ENCODE measurements at places on chromosomes 6 and 20.

GRCh38 chr6:84074988-84075781, 41.6 kb downstream of the MRAP2 start:
- no peak for DNase-seq

GRCh38 chr20:62286493-62287064, 16.2 kb upstream of the ADRM1 start:
- DNase-seq: no peak

DNA sequence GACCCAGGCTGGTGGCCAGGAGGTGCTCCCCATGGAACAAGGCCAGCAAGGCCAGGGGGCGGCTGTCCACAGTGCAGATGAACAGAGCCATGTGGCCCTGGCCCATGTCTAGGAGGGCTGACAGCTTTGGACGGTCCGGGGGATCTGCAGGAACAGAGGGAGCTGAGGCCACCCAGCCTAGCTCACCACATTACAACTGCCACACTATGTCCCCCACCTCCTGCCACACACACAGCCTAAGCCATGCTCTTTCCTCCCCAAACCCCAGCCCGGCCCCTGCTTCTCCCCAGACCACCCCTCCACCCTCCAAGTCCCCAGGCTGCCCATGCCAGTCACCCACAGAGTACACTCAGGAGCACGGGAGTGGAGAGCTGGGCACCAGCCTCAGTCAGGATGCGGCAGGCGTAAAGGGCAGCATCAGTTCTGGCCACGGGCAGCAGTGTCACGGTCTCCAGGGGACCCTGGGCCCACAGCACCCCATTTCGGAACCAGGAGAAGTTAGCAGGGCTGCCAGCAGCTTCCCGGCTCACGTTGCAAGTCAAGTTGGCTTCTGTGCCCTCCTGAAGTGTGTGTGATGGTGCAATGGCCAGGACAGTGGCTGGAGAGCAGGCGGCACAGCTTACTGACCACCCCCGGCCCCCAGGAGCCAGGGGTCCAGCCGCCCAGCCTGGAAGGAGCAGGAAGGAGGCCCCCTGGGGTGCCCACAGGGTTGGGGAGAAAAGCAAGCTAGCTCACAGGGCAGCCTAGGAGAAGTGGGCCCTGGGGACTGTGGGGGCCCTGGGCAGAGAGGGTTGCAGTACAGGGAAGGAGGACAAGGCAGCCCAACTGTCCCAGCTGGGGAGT, 15.2 kb upstream of the ADAM33 start:
- DNase-seq: no peak

DNA sequence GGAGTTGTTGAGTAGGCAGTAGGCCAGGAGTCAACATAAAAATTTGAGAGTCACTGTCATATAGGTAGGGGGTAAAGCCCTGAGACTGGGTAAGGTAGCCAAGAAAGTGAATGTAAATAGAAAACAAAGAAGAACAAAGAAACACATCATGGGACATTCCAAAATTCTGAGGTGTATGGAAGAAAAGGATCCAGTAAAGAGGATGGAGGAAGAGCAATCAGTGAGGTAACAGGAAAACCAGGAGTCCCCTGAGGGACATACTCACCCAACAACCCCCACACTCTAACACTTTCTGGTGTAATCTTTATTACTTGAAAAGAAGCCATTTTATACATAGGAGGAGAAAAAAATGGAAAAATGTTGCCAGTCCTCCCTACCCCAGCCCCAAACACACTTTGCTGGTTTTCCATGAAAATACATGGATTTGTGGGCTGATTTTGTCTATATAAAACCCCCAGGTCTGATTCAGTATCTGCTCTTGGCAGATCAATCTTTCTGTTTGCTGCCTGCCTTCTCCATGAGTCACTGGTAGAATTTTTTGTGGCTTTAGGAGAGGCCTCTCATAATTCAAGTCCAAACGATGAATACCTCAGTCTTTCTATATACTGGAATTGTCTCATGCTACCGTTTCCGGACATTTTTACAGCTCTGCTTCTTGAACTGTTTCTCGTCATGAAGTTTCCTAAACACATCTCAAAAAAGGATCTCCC, 271.4 kb upstream of the MAN1A1 start:
- no peak for DNase-seq

DNA sequence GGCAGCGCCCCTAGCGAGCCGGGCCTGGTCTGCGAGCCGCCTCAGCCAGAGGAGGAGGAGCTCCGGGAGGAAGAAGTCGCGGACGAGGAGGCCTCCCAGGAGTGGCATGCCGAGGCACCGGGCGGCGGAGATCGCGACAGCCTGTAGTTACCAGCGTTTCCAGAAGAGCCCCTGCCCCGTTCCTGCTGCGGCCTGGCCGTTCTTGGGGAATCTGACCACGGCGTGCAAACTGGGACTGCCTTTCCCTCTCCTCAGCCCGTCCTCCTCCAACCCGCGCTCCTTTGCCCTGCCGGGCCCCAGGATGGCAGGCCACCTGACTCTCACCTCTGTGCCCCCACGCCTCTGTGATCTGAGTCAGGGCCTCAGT, 802 bp downstream of the HDGFL1 start:
- no peak for DNase-seq
